ENCODE measurements at places on chromosomes 4 and X.

GRCh38 chrX:93741811-93742210 lies 67.8 kb downstream of the FAM133A start:
- DNase-seq = no peak

DNA sequence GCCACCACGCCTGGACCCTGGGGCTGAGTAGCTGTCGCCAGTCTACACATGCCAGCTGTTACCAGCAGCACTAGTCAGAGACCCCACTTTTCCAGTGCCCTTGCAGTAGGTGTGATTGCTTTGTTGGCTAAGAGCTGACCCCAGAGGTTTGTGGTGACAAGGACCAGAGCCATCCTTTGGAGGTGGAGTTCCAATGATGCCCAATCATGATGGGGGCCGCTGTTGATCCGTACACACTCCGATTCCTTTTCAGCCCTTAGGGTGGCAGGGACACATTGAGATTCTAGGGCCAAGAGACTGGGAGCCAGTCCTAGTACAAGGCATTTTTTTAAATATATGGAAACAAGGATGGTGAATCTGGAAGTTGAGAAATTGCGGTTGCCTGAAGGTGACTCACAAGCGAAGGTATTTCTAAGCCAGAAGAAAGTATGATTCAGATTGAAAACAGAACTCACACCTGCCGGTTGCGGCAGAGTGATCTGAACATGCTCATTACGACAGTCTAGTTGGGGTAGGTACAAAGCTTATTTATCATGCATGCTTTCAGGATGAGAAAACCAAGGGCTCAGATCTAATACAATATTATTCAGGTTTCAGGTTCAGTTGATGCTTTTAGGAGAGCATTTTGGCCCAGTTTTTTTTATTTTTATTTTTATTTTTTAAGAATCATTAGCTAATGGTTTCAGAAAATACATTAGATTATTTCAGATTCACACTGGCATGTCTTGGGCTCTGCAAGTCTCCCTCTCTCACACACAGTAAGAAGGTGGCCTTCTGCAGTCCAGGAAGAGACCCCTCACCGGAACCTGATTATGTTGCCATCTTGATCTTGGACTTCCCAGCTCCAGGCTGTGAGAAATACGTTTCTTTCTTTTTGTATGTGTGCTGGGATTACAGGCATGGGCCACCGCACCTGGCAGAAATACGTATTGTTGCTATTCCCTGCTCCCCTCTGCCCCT lies 43.4 kb downstream of the SHROOM2 start:
- DNase-seq = no peak

DNA sequence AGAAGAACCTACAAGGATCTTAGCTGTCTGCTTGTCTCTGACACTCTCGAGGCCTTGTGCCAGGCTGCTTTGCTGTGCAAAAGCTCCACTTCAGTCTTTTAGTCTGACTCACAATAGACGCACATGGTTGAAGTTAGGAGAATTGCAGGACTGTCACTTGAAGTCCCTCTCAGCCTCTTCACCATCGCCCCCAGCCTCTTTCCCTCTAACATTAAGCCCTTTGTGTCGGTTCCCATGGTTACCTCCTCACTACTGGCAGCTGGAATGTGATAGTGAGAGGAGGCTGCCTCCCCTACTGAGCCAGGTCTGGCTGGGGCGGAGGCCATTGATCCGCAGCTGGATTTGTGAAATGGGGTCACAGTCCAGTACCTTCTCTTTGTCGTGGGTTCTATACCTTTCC lies 201.8 kb downstream of the SOWAHB start:
- DNase-seq = no peak

GRCh38 chr4:100838286-100838685 lies 320.5 kb upstream of the EMCN start:
- DNase-seq = no peak

- DNase-seq = no peak
Observed at GRCh38 chr4:3343358-3343757, 50.5 kb downstream of the RGS12 start.

DNA sequence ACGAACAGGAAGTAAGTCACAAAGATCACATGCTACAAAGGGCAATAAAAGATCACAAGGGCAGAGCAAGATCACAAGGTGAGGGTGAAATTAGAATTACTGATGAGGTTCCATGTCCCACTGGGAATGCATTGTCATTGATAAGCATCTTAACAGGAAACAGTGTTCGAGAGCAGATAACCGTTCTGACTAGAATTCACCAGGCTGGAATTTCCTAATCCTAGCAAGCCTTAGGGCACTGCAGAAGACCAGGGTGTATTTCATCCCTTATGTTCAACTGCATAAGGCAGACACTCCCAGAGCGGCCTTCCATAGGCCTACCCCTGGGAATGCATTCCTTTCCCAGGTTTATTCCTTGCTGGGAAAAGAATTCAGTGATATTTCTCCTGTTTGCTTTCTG lies 980.6 kb upstream of the LCORL start:
- DNase-seq = no peak

GRCh38 chr4:182301736-182302135 lies 58.5 kb downstream of the TENM3 start:
- DNase-seq = no peak

DNA sequence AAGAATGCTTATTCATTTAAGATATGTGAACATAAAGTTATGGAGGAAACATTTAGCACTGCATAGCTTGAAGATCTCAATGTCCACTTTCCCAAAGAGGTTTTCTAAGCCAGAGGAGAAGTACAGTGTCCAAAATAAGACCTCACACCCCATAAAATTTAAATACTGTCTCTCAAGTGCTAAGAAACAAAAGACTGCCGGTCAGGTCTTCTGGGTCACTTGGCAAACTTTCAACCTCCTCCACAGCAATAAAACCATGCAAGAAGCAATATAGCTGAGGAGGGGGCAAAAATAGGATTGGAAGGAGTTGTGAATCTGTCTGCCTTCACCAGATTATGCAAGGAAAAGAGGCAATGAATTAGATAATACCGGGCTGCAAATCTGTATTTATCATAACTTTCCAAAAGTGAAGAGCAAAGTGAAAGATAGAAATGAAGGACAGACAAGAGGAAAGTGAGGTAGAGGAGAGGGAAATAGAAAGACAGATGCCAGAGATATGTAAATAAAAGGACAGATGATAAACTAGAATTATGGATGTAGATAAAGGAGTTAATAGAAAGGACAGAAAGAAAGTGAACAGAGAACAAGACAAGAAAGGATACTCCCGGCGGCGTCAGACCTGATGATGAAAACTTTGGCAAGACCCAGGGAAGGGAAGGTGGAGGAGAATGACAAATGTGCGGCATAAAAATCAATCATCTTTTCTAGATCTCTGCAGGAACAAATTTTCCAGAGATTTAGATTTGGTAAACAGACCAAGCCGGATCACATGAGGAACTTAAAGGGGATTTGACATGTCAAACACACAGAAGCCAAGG lies 152.7 kb upstream of the FAM241A start:
- no peak for DNase-seq

DNA sequence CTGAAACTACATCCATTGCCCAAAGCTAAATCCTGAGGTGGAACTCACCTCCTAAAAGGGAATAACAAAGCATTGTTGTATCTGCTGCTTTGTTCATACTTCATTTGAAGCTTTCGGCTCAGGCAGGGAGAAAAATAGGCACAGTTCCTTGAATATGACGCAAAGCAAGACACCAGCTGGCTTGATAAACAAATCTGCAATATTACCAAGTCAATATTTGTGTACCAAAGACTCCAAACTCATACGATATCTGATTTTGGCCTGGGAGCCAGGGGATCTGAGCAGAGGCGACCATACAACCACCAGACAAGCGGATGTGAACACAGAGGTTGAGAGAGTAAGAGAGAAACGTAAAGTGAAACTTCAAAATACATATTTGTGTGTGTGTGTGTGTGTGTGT lies 34.8 kb upstream of the RAP1GDS1 start:
- no peak for DNase-seq

GRCh38 chr4:55411621-55412020 lies 15.9 kb downstream of the TMEM165 start:
- DNase-seq = no peak

- no peak for DNase-seq
Observed at GRCh38 chr4:181853881-181854511, 389.2 kb upstream of the TENM3 start.

GRCh38 chr4:71441186-71442169 lies 102.7 kb downstream of the SLC4A4 start:
- DNase-seq = no peak

GRCh38 chr4:89054627-89055026 lies 2.4 kb downstream of the FAM13A start:
- no peak for DNase-seq

- DNase-seq = no peak
Observed at GRCh38 chrX:47030339-47030738, 47.9 kb upstream of the RGN start.

DNA sequence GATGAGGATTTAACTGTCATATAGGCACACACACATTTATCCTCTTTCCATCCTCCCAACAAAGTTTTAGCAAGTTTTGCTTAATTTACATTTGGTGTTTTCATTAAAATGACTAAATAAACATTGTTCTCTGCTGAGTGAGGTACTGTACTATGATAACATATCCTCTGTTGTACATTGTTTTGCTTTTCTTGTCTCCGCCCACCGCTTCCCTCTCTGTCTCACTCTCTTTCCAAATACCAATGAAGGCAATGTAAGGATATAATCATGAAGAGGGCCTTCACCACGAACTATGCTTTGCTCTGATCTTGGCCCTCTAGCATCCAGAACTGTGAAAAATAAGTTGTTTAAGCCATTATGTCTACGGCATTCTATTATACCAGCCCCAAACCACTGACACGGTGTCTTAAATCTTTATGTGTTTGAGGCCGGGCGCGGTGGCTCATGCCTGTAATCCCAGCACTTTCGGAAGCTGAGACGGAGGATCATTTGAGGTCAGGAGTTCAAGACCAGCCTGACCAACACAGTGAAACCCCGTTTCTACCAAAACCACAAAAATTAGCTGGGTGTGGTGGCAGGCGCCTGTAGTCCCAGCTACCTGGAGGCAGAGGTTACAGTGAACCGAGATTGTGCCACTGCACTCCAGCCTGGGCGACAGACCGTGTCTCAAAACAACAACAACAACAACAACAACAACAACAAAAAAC lies 65.3 kb downstream of the HPRT1 start:
- no peak for DNase-seq

GRCh38 chr4:36133658-36134057 lies 110.7 kb downstream of the ARAP2 start:
- no peak for DNase-seq

- no peak for DNase-seq
Observed at GRCh38 chrX:153055871-153056749, at the start of gene PNMA3. TSS of gene PNMA3 (plus strand) at chrX:153056470. CDS start at chrX:153057056, 586 bp downstream.

DNA sequence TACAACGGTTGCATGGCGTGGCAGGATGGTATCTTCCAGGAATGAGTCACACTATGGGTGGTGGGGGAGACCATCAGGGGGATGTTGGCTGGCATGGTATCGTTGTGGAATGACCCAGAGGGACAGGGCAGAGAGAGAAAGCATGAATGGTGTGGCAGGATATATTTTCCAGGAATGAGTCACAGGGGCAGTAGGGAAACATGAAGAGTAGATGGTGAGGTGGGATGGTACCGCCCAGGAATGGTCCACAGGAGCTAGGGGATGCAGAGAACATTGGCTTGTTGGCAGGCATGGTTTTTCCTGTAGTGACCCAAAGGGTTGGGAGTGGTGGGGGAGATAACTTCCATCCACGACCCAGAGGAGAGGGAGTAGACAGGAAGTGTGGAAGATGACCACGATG lies 62.4 kb downstream of the MAOA start:
- no peak for DNase-seq

GRCh38 chr4:128955751-128956150 lies 137.6 kb downstream of the SCLT1 start:
- no peak for DNase-seq

- DNase-seq = no peak
Observed at GRCh38 chr4:138852681-138853080, 162.9 kb upstream of the NOCT start.

DNA sequence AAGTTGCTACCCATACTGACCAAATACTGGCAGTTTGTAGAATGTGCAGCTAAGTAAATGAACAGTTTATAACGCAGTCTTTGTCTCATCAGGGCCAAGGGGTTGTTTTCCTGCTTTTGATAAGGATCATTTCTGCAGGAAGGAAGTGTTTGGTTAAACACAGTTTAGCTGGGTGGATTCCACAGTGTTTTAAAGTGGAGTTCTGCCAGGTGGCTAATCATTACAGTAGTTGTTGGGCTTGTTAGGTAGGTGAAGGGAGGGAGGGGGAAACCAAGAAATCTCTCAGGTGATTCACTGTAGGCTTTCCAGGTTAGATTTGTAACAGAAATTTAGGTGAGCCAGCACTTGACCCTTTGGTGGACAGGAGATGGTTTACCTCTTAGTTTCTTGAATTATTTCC lies 58.1 kb downstream of the FNIP2 start:
- peak; percentile 65 for DNase-seq

GRCh38 chrX:111340054-111340453 lies 69.8 kb upstream of the CAPN6 start:
- no peak for DNase-seq

All from Caco-2 (cell line).